ENCODE measurements at places on chromosomes 7 and 10.

GRCh38 chr10:126691456-126691855 lies 21.0 kb upstream of the C10orf90 start:
- no peak for DNase-seq

- no peak for DNase-seq
Measured at GRCh38 chr7:6022707-6023106, 8.5 kb upstream of the ANKRD61 start.

DNA sequence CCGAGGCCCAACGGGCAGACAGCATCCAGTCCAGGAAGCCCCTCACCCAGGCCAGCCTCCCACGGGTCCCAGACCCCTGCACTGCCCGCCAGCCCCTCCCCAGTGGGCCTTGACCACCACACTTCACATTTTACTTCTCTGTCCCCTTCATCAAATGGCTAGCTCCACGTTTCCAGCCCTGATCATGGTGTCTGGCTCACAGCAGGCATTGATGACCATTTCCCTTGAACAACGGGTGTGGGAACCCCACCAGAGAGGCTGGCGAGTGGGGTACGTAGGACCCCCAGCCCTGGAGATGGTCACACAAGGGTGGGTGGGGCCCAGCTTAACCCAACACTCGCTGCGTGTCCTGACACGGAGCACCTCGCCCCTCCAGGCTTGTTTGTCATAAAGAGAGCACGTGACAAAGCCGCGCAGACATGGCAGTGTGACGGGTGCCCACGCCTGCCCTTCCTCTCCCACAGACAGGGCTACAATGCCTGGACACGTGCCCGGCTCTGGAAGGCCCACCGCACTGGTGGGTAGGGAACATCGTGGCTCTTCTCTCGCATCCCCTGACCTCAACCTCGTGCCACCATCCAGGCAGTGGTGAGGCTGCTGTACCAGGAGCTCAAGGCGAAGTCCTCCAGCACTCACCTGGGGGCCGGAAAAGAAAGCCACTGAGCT lies 267.7 kb downstream of the MAD1L1 start:
- DNase-seq: no peak

- no peak for DNase-seq
Measured at GRCh38 chr7:129431911-129432643, 2.2 kb upstream of the STRIP2 start.

- no peak for DNase-seq
Measured at GRCh38 chr7:40643664-40644063, 508.9 kb downstream of the SUGCT start.

Measured in activated gamma-delta T cell (primary cell).